ENCODE measurements at places on chromosomes 1 and 21.

DNA sequence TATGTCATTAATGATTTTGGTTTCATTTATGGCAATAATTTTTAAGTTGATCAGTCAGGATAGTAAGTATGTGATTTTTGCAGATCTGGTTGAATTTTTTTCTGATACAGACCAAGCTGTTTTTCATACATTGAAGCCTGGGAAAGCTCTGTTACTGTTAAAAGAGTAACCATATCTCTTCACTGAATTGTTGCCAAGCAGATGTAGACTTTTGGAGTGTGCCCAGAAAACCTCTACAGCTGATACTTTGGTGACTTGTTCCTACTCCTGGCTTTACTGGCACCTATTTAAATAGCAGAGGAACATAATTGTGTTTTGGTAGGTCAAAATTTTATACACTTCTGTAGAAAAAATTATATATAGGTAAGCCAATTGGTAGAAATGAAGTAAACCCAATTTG, 49.4 kb downstream of the NFIA start:
- DNase-seq: no peak

DNA sequence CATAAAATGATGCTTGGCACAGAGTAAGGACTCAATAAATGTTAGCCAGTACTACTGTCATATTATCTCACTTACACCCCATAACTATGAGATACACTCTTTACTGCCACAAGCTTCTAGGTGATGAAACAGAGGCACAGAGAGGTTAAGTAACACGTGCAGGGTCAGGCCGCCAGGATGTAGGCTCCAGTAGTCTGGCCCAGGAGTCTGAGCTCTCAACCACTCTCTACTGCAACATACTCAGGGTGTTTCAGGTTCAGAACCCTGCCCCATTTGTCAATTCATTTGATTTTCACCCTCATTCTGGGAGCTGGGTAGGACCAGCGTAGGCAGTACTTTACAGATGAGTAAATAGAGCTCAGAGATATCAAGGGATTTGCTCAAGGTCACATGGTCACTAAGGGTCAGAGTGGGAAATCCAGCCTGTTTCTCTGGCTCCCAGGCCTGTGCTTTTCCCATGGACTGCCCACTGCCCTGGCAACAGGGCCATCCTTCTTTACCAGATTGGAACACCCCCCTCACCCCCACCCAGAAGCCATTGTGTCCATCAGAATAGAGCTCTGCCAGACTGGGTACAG, 21.2 kb downstream of the IQGAP3 start:
- no peak for DNase-seq

GRCh38 chr1:46556822-46557221, 5.4 kb upstream of the KNCN start:
- no peak for DNase-seq

GRCh38 chr1:8911416-8912309, 33.2 kb upstream of the ENO1 start:
- no peak for DNase-seq

GRCh38 chr1:119404736-119405135, 10.2 kb upstream of the HSD3B2 start:
- DNase-seq: no peak

- no peak for DNase-seq
Observed at GRCh38 chr1:64186138-64186897, 17.1 kb upstream of the UBE2U start.

GRCh38 chr1:66927528-66927927, 2.7 kb downstream of the MIER1 start:
- DNase-seq: no peak

DNA sequence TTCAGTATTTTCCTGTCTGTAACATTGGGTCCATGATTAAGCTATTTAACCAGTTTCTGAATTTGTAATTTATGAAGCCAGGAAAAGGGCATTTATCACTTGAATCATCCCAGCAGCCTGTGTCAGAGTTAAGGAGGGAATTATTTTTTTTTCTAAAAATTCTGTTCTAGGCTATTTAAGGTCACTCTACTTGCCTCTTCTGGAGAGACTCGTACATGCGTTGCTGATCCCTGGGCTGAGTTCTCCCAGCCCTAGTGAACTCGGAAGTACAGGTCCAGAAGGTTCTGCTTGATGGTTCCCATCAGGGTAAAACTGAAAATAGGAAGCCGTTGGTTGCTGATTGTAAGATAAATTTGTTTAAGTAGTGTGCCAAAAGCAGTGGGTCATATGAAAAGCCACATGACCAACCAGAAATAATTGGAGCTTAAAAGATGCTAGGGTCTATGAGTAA, 90.7 kb downstream of the GPR88 start:
- no peak for DNase-seq

GRCh38 chr1:222098404-222098803, 356.5 kb upstream of the DUSP10 start:
- no peak for DNase-seq
